Activated T-helper 2 cell treated with anti-CD3 and anti-CD28 coated beads, Interferon-gamma antibody, Interleukin-2, Interleukin-4, amounts not matched to agents 10 μg/mL and 5 μg/mL and 100 μg/mL, durations not matched to agents 14 hours and 24 hours and 36 hours (primary cell): ENCODE measurements at places on chromosomes 12 and 14.

- no peak overlapping the region for H3K27ac ChIP-seq
- peaks cover 29% of the 10 kb centered on the region for H3K36me3 ChIP-seq
- no peak overlapping the region for H3K4me3 ChIP-seq
- no peaks in the 10 kb centered on the region for H3K27me3 ChIP-seq
- no peak for DNase-seq
These were observed 185.1 kb downstream of the ANO6 start for GRCh38 chr12:45400991-45401390.

DNA sequence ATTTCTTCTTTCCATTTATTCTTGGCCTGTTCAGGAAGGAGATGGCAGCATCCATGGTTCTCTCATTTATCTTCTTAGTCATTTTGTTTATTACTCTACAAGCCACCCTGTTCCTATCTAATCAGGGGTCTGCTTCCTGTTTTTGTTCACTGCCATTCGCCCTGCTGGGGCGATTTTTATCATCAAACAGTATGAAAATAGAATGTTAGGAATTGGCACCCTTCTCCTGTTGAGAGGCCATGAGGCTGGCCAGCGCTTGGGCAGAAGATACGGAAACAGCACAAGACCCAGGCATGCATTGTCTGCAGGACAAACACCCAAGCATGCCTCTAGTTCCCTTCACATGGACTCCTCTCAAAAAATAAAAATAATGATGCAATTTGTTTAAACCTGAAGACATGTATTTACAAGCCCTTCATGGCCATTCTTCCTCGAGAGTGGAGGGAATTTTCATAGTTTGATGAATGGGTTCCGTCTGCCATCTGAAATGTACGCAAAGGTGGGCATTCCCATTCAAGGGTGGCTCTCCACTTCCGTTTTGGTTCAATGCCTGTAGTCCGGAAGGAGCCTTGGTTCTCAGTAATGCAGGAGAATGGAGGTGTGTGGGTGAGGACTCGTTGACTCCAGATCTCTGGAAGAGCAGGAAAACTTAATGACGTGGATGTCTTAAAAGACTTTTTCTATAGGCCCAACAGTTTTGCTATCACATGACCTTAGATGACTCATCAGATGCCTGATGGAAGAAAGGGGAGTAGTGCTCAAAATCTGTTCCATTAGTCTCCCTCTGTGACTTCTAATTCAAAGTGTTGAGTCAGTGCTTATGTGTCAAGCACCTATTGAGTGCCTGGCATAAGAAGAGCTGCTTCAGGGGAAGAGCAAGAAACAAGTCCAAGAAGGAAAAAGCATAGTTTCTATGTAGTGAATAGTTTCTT is 252.4 kb upstream of the TBX3 start:
- H3K4me3 ChIP-seq: no peak overlapping the region
- DNase-seq: no peak

GRCh38 chr14:61838661-61839245 is 76.5 kb downstream of the SNAPC1 start:
- DNase-seq: no peak
- H3K27me3 ChIP-seq: peaks cover 25% of the 10 kb centered on the region
- no peak overlapping the region for H3K27ac ChIP-seq
- H3K4me1 ChIP-seq: peaks cover 9% of the 10 kb centered on the region
- H3K36me3 ChIP-seq: no peaks in the 10 kb centered on the region

GRCh38 chr12:125395583-125396215 is 330.5 kb downstream of the AACS start:
- H3K27me3 ChIP-seq: no peaks in the 10 kb centered on the region
- no peaks in the 10 kb centered on the region for H3K36me3 ChIP-seq
- DNase-seq: no peak

DNA sequence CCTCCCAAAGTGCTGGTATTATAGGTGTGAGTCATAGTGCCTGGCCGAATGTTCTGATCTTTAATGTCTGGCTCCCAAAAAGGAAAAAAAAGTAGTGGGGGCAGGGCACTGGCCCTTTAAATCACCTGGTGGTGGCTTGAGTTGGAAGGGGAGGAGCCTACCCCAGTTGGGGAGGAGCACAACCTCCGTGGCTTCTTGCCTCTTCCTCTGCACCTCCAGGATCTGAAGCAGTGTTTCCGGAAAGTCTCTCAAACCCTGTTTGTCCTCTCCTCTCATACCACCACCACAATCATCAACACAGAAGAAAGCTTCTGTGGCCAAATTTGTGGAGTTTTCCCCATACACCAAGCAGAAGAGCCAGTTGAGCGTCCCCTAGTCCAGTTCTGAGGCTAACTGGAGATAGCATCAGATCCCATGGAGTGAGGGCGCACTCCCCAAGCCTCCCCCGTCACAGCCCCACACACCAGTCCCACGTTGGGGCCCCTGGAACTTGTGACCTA is 24.3 kb upstream of the RCOR1 start:
- peak overlapping the region; percentile 76 for H3K27ac ChIP-seq
- peak; percentile 46 for DNase-seq
- peak overlapping the region; percentile 30 for H3K4me3 ChIP-seq
- H3K27me3 ChIP-seq: no peaks in the 10 kb centered on the region
- H3K4me1 ChIP-seq: peaks cover 12% of the 10 kb centered on the region

- peak overlapping the region; percentile 93 for H3K4me3 ChIP-seq
- H3K27me3 ChIP-seq: no peaks in the 10 kb centered on the region
- H3K27ac ChIP-seq: peak overlapping the region; percentile 97
- peak; percentile 43 for DNase-seq
- H3K4me1 ChIP-seq: peaks cover 30% of the 10 kb centered on the region
- H3K36me3 ChIP-seq: peaks cover 14% of the 10 kb centered on the region
These were observed 471 bp downstream of the XPOT start for GRCh38 chr12:64404470-64405256.

GRCh38 chr14:104116288-104116755 is 22.1 kb upstream of the KIF26A start:
- H3K27me3 ChIP-seq: peaks cover 21% of the 10 kb centered on the region
- no peak for DNase-seq
- no peaks in the 10 kb centered on the region for H3K4me1 ChIP-seq
- H3K27ac ChIP-seq: no peak overlapping the region
- H3K36me3 ChIP-seq: no peaks in the 10 kb centered on the region

DNA sequence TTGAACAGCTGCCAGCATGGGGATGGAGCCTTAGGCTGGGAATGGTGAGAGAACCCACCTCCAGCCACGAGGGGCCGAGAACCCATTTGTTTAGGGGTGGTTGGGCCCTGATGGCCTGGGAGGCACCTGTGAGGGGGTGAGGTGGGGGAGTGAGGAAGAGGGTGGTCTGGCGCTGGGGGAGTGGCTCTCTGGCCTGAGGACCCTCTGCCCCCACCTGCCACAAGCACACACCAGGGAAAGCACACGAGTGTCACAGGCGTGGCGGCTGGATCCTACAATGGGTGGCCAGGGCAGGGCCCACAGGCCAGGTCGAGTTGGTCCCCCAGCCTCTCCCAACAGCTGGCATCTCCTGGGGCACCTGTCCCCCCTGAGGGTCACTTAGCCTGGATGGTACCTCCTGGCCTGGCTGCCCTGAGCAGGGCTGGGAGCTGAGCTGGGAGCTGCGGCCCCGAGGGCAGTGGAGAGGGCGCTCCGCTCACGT is 340.5 kb downstream of the TMEM121 start:
- H3K27me3 ChIP-seq: peaks cover 33% of the 10 kb centered on the region
- no peaks in the 10 kb centered on the region for H3K36me3 ChIP-seq
- no peak for DNase-seq
- no peak overlapping the region for H3K4me3 ChIP-seq
- H3K4me1 ChIP-seq: peaks cover 19% of the 10 kb centered on the region

GRCh38 chr12:98998697-98999299 is 353.7 kb downstream of the APAF1 start:
- no peaks in the 10 kb centered on the region for H3K27me3 ChIP-seq
- H3K4me1 ChIP-seq: no peaks in the 10 kb centered on the region
- no peak for DNase-seq
- H3K27ac ChIP-seq: no peak overlapping the region

DNA sequence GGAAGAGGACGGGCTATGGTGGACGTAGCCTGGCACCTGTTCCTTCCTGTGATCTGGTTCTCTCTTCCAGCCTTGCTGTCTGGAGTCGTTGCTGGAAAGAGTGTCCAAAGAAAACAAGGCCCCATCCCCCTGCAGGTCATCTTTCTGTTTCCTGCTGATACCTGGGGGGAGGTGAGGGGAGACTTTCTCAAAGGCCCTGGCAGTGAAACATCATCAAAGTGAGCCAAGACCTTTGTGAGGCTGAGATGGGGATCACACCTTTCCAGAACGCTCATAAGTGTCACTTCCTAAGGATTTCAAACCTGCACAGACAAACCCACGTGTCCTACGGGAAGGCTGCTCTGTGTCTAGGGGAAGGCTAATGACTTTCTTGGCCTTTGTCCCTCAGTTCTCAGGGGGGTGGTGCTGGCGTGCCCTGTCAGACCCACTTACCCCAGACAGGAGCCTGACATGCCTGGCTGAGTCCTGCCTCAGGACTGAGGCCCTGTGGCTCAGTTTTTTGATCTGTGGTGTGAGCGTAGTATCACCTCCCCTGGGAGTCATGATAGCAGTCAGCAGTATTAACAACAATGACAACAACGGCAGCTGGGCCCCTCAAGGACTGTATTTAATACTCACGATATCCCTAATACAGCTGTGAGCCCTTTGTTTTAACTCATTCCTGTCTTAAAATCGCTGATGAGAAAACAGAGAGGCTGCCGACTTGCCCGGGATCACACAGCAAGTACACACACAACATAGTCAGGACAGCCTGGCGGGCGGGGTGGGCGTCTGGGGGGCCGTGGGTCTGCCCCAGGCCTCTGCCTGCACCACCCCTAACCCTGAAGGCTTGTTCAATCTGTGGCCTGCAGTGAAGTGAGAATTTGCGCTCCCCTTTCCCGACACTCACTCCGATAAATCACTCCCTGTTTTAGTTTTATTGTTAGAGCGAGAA is 235.2 kb downstream of the SLC41A2 start:
- no peak for DNase-seq
- no peaks in the 10 kb centered on the region for H3K27me3 ChIP-seq
- peaks cover 24% of the 10 kb centered on the region for H3K36me3 ChIP-seq
- H3K4me3 ChIP-seq: no peak overlapping the region

- H3K27me3 ChIP-seq: no peaks in the 10 kb centered on the region
- peaks cover 20% of the 10 kb centered on the region for H3K4me1 ChIP-seq
- no peak for DNase-seq
- peaks cover 69% of the 10 kb centered on the region for H3K36me3 ChIP-seq
- H3K4me3 ChIP-seq: no peak overlapping the region
These were observed 20.5 kb downstream of the SARNP start for GRCh38 chr12:55797068-55797467.

GRCh38 chr12:129002427-129002826 is 149.1 kb downstream of the GLT1D1 start:
- H3K27ac ChIP-seq: no peak overlapping the region
- no peak for DNase-seq
- H3K4me1 ChIP-seq: no peaks in the 10 kb centered on the region
- no peaks in the 10 kb centered on the region for H3K36me3 ChIP-seq
- no peak overlapping the region for H3K4me3 ChIP-seq

GRCh38 chr14:21268617-21269251 is 508 bp downstream of the HNRNPC start:
- peak overlapping the region; percentile 100 for H3K27ac ChIP-seq
- H3K4me1 ChIP-seq: peaks cover 35% of the 10 kb centered on the region
- H3K27me3 ChIP-seq: no peaks in the 10 kb centered on the region
- peak; percentile 18 for DNase-seq
- H3K36me3 ChIP-seq: peaks cover 57% of the 10 kb centered on the region
- H3K4me3 ChIP-seq: peak overlapping the region; percentile 99

- H3K27ac ChIP-seq: no peak overlapping the region
- no peak for DNase-seq
- H3K4me3 ChIP-seq: no peak overlapping the region
- peaks cover 86% of the 10 kb centered on the region for H3K36me3 ChIP-seq
These were observed 36.8 kb upstream of the GPR68 start for GRCh38 chr14:91281346-91281745.

DNA sequence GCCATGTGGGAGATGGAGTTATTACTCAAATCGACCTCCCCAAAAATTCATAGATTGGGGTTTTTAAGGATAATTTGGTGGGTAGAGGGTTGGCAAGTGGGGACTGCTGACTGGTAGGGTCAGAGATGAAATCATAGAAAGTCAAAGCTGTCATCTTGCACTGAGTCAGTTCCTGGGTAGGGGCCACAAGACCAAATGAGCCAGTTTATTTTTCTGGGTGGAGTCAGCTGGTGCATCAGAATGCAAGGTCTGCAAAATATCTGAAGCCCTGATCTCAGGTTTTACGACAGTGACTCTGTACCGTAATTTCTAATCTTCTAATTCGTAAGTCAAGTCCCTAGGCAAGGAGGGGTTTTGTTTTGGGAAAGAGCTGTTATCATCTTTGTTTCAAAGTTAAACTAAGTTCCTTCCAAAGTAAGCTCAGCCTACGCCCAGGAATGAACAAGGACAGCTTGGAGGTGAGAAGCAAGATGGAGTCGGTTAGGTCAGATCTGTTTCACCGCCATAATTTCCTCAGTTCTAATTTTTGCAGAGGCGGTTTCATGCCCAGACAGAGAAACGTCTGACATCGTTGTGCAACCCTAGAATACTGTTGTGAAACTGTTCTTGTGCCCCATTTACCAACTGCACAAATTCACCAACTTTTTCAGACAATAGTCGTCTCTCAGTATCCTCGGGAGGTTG is 104.5 kb upstream of the SFSWAP start:
- H3K36me3 ChIP-seq: no peaks in the 10 kb centered on the region
- DNase-seq: no peak
- peak overlapping the region; percentile 83 for H3K27ac ChIP-seq
- peak overlapping the region; percentile 50 for H3K4me3 ChIP-seq
- no peaks in the 10 kb centered on the region for H3K27me3 ChIP-seq
- peaks cover 66% of the 10 kb centered on the region for H3K4me1 ChIP-seq
